Activated CD8-positive, alpha-beta memory T cell treated with anti-CD3 and anti-CD28 coated beads, Interleukin-2, amount 50 U/mL, for 4 hours (primary cell): ENCODE measurements at places on chromosomes 11 and 22.

GRCh38 chr11:64629103-64629502 is 38.1 kb downstream of the SLC22A12 start:
- DNase-seq, result no peak

DNA sequence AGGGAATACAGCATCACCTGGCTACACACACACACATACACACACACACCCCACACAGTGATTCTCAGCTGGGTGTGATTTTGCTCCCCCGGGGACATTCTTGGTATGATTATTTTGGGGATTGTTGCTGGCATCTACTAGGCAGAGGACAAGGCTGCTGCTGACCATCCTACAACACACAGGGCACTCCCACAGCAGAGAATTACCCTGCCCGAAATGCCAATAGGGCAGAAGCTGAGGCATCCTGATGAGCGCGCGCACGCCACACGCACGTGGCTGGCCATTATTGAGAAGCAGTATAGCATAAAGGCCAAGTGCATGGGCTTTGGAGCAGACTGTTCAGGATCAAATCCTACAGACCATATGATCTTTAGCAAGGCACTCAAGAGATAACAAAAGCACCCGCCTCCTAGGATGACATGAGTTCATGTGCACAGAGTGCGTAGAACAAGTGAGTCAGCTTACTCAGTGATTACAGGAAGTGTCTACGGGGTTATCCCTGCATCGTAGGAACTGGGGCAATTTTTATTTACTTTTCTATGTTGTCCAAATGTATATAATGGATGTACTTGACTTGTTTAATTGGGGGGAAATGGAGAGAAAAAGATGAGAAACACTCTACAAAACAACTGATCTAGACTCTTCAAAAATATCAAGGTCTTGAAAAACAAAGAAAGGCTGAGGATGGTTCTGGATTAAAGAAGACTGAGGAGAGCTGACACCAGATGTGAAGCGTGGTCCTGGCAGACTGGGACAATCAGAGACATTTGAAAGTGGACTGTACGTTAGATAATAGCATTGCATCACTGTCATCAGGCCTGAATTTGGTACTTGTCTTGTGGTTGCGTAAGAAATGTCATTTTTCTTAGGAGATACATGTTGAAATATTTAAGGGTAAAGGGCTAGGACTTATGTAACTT is 7.2 kb upstream of the EHD1 start:
- no peak for DNase-seq

GRCh38 chr11:92376146-92376599 is 151.6 kb downstream of the FAT3 start:
- no peak for DNase-seq

DNA sequence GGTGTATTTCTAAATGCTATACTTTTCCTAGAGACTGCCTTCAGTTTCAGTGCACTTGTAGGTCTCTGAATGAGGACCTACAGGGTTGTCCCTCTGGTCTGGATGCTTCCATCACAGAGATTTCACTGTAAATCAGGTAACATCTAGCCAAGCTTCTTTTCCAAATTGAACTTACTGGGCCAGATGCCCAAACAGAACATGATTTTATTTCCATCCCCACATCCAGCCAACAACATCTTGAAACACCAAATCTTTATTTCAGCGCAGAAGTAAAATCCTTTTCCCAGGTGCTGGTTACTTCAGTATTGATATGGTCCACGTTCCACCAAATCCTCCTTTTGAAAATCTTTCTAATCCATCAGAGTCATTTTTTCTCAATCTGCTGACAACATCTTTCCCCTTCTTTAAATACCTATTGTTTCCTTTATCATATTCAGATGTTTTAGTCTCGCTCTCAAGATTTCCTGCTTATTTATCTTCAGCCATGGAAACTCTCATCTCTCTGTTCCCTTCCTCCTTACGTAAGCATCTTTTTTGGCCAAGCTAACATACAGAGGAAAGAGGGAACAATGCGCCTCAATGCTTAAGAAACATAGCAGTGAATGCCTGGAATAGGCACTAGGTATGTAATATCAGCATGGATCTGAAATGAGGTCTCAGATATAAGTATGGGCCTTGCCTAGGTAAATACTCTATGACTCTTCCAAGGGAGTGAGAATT is 201.2 kb upstream of the MTNR1B start:
- DNase-seq, result no peak

DNA sequence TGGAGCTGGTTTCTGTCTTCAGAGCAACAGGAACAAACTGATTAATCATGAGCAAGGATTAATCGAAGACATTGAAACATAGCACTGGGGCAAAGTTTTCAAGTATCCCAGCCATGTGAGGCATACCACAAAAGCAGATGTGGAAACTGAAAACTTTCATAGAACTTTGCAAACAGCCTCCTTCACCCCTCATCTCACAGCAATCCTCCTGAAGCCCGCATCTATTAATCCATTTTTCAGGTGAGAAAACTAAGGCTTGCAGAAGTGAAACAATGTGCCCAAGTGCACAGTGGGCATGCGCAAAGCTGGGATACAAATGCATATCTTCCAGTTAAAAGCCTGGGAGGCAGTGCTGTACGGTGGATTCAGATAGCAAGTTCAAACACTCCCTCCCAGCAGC is 58.6 kb upstream of the HMGXB4 start:
- no peak for DNase-seq

GRCh38 chr11:105156231-105156630 is 16.7 kb upstream of the CARD18 start:
- DNase-seq, result no peak

DNA sequence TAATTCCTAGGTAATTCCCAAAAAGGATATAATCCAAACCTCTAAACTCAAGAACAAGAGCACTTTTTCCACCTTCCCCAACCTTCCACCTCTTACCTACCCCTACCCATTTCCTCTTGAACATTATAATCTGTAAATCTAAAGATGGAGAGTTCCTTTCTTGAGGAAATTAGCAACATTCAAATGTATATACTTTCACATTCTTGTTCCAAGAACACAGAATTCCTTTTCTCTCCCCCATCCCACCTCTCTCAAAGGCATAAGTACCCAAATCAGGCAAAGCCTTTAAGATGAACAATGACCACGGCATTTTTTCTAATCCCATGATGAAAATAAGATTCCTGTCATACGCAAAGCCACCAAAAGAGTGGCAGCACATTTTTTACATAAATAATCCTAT is 18.3 kb downstream of the RRAS2 start:
- no peak for DNase-seq

DNA sequence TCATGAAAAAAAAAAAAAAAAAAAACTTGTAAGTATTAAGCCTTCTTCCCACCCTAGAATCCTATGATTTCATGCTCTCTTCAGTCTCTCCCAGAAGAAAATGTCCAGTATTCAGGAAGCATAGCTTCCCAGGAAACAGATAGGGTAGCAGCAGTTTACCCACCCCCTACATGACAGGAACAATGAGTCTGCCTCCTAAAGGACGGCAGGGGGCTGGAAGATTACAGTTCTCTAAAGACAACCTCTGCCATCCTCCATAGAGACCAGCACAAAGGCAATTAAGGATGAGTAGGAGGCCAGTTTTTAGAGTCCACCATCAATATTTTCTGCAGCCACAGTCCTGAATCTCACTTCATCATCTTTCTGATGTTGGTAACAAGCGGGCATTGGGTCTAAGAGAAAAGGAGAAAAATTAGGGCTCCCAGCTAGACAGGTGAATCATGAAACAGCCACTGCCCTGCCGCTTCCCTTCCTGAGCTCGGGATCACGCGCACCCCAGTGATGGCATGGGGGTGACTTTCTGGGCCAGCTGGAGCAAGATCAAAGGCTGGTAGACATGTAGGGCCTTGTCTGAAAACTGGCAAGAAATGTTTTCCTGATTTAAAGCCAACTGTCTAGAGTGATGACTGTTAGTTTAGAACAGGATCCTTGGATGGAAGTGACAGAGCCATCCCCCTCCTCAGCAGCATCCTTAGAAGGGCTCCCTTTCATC is 322.8 kb downstream of the LARGE1 start:
- DNase-seq, result no peak

DNA sequence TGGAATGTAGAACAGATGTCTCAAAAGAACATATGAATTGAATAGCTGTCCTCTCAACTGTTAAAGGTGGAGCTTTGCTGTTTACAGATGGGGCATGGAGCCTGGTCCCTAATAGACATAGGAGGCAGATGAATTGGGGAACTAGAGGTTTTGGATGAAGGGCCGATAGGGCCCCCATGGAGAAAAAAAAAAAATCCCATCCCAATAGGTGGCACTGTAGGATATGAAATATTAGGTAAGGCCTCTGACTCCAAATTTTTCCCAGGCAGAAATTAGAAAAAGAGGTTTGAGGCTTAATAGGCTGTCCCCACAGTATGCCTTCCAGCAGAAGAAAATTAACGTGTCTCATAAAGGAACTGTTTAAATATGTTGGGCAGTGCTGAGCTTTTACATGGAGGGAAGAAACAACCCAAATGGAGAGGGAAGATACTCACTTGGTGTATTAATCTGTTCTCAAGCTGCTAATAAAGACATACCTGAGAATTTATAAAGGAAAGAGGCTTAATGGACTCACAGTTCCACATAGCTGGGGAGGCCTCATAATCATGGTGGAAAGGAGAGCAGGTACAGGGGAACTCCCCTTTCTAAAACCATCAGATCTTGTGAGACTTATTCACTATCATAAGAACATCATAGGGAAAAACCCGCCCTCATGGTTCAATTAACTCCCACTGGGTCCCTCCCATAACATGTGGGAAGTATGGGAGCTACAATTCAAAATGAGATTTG is 30.1 kb upstream of the TMEM45B start:
- no peak for DNase-seq
